ENCODE measurements at places on chromosomes 1 and 21.

DNA sequence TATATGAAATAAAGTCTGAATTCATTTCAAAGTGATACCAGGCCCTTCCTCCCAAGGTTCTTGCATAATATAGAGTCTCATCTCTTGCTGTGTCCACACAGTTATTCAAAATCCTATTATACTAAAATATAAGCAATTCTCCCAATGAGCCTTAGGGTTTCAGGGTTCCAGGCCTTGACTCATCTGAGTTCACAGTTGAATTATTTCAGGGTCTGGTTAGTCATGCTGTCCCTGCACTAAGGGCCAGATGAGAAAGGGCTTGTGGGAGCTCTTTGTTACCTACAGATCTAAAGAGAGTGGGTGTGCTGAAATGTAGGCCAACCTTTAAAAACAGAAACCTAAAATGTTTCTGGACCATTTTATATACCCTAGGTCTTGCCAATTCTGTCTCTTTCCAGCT lies 337.5 kb upstream of the LRRC7 start:
- no peak for DNase-seq

- no peak for DNase-seq
Observed at GRCh38 chr1:39405358-39405757, 86.1 kb upstream of the BMP8A start.

DNA sequence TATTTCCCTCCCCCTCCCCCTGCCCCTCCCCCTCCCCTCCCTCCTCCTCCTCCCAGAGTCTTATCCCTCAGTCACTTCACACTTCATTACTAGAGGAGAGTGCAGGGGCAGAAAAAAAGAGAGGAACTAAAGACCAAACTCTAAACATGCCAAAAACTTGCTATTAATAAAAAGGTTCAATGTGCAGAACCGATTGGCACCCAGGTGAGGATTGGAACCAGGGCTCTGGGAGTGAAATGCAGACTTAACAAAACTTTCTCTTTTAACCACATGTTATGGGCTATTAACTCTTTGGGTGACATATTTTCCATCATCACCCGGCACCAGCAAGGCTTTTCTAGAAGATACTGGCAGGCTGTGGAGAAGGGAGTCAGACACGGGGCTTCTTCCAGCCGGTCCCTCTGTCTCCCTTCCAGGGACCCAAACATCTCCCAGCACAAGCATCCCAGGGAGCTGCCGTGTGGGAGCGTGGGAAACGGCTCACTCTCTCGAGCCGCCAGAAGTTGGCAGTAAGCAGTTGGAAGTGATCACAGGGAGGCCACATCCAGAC lies 13.6 kb downstream of the NID1 start:
- DNase-seq = no peak

GRCh38 chr1:203512848-203513584 lies 19.1 kb downstream of the OPTC start:
- DNase-seq = peak; percentile 75

DNA sequence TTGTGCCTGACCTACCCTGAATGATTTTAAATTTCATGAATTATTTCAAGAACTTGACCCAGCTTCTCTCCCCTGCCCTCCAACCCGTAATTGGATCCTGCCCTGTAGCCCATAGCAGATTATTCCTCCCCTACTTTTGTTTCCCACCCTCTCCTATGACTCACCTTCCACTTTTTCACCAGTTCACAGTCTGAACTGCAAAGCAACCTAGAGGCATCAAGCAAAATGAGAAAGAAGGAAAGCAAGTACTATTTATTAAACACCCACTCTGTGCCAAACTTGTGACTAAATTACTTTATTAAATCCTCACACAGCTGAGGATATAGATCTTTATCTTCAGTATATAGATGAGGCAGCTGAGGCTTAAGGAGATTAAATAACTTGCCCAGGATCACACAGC lies 20.7 kb upstream of the IKBKE start:
- no peak for DNase-seq
